T-helper 1 cell (primary cell): ENCODE measurements at places on chromosomes 1 and 21.

DNA sequence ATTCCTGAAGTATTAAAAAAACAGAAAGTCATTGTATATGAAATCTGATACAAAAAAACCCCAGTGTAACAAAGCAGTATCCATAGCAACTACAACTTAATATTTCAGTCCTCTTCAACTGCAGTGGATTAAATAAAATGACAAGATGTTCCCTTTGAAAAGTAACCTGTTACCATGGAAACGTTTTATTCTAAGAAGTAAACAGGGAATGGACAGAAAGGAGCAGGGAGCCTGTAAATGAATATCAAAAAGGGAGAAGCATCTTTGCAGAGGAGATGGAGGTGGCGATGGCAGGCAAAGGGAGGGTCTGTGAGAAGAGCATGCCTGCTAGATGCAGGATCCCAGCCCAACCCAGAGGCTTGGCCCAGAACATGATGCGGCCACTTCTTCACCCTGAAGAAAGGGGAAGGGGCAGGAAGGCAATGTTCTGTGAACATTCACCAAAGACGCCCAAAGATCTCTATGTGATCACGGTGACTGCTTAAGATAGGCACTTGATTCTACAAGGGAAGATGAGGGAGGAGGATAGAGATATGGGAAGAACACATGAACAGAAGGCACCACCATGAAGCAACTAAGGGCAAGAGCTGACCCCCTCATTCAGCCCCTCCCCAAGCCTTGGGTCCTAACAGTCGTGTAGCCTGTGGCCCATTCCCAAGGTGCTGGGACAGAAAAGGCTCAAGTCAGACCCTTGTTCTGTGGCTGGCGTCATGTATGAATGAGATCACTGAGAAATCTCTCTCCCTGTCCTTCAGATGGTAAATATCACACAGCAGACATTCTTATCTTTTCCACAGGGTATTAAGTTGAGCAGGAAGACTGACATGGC, 200.0 kb downstream of the SLC45A1 start:
- DNase-seq, result no peak

DNA sequence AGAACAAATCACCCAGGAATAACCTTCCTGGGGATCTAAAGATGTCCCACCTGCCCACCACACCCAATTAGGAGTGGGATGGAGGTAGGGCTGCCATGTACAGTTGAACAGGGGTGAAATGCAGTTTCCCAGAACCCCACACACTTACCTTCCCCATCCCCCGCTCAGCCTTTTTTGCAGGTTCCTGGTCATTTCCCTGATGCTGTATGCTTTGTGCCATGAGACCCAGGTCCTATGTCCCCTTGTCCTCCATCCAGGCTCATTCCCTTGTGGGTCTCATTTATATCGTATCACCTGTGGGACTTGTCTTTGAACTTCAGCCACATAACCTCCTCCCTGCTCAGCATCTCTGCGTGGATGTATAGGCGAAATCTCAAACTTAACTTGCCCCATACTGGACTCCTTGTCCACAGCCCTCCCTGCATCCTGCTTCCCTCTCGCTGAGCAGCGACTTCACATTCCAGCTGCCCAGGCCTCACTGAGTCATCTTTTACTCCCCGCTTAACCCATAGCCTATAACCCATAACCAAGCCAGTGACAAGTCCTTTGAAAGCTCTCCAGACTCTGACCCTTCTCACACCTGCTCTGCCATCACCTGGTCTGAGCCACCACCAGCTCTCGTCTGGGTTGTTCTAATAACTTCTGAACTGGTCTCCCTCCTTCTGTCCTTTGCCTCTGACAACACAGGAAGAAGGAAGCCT, 4.7 kb downstream of the LDLRAD2 start:
- no peak for DNase-seq

- no peak for DNase-seq
Measured at GRCh38 chr21:27379354-27379753, 412.5 kb upstream of the ADAMTS5 start.

- DNase-seq, result peak; percentile 5
Measured at GRCh38 chr1:51768971-51769588, 109.4 kb downstream of the NRDC start.

DNA sequence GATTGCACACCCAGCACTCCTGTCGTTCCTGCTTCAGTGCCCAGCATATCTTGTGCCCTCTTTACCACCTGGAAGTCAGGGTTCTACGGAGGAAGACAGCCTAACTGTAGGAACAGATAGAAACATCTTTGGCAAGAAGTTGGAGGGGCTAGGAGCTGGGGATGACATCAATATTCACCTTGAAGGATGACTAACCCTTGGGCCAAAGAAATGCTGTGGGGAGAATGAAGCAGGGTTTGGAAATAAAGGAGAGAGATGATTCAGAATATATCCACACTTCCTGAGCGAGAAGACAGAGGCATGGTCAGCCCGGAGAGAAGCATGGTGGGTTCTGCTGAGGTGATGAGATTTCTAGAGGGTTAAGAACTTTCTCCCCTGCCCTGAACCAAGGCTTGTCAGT, 4.6 kb upstream of the NKAIN1 start:
- no peak for DNase-seq

GRCh38 chr1:76229279-76230005, 154.9 kb downstream of the ST6GALNAC3 start:
- no peak for DNase-seq

DNA sequence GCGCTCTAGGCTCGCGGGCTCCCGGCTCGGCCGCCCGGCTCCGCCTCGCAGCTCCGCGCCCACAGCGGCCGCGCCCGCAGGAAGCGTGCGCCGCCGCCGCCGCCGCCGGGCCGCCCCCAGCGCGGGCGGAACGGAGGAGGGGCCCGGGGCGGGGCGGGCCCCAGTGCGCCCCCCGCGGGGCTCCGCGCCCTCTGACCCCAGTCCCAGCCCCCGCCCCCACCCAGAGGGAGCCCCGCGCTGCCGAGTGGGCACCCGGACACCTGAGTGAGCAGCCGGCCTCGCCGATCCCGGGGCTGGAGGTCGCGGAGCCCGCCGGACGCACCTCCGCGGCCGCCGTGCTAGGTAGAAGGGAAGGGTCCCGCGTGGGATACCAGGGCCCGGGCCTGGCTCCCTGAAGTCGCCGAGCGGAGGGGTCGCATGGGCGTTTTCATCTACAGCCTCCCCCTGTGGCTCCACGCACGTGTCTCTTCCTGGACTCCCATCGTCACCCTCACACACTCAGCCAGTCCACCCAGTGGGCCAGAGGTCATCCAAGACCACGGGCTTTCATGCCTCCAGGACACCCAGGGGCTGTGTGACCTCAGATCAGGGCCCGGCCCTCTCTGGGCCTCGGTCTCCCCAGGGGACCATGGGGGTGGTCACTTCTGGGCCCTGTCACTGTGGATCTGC, at the start of gene SDC3:
Gene SDC3, minus strand, starts transcription at position 63 of the 669 bp plus-strand sequence. CDS start 172 bp downstream, outside the sequence.
- DNase-seq, result peak; percentile 21

DNA sequence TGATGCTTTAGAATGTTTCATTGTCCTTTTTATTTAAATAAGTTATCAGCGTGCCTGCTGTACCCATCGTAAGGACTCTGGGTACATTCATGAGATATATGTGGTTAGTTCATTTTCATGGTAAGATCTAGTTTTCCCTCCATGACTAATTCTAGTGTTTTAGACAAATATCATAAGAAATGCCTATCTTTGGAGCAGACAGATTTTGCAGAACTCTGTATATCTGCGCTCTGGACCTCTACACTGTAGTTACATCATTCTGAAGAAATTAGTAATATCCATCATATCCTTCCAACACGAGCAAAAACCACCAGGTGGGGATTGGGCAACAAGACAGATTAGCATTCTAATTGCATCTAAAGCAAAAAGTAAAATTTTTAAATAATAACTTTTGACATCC, 499.2 kb downstream of the SETD4 start:
- DNase-seq, result no peak

DNA sequence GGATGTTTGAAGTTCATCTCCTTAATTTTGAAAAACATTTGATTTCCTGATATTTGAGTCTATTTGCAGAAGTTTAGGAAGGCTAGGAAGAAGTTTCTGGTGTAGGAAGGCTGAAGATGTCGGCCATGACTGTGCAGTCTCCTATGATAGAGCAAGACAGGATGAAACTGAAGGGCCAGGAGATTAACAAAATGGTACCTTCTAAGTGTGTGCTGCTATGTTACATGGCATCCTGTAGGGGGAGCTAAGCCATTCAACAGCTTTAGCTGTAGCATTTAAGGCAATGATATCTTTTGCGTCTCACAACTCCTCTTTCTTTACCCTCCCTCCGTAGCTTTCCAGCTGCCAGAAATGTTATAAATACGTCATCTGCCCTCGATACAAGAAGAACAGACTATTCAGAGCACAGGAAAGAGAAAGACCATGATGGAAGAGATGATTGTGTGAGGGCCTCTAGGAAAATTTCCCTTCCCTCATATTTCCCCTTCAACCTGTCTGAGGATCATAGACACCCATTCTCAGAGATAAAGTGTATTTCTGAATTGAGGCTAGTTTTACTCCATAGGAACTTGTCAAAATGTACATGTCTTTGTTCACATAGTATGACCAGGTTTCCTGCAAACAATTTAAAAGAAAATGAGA, 61.1 kb downstream of the XCL1 start:
- DNase-seq, result no peak

- no peak for DNase-seq
Measured at GRCh38 chr1:227654431-227654830, 80.7 kb downstream of the JMJD4 start.

DNA sequence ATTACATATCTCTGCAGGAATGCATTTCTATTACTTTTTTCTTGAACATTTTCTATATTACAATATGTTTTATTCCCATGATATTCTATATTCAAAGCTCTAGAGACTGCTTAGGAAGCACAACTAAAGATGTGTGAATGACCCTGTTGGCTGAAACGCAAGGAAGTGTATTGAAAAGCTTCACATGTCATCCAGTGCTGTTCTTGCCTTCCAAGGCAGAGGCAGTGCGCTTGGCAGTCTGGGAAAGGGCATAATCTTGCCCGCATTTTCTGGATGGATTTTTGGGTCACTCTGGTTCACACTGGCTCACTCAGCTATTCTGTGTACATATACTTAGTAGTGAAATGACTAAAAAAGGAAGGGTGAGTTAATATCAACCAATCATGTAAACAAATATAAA, 262.4 kb downstream of the PTPRC start:
- DNase-seq, result no peak

- no peak for DNase-seq
Measured at GRCh38 chr21:44375761-44376241, 22.4 kb downstream of the TRPM2 start.

GRCh38 chr1:233719655-233720341, 105.9 kb downstream of the KCNK1 start:
- DNase-seq, result no peak

DNA sequence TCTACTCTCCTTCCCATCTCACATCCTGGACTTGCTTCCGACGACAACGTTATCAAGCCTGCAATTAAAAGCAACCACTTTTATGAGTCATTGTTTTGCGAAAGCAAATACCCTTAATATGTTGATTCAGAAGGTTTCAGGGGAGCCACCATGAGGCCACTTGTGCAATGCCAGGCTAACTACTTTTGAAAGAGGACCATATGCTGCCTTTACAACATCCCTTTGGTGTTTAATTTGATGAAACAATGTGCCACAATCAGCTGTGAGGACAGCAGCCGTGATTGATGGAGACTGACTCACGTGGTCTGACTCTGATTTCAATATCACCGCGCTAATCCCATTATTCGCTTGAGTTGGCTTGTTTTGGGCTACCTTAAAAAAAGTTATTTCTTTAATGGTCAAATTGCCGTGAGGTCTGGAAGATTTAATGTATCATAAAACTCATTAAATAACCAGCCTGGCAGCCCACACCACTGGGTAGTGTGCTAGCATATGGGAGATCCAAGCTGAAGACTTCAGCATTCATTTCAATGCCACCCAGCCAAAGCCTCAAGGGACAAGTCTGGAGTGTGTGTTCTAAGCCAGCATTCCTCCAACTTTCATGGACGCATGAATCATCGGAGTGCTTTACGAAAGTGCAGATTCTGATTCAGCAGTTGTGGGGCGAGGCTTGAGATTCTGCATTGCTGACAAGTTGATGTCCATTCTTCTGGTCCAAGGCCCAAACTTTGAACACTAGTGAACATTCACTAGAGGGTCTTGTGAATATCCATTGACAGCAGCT, 73.3 kb upstream of the PAXBP1 start:
- no peak for DNase-seq

DNA sequence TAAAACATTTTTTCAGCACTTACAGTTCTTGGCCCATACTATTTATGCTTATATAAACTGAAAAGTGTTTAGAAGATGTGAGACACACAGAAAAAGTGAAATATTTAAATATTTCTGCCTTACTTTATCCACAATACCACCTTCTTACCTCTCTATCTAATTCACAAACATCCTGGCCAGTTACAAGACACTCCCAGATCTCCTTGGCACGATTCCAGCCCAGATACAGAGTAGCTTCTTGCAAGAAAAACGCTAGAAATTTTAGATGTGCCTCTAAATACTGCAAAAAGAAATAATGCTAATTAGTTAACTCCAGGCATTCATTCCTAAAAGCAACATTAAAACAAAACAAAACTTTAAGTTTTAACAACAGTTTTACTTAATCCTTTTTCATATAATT, 68.4 kb downstream of the USP24 start:
- DNase-seq, result no peak

GRCh38 chr1:159944623-159945455, 574 bp downstream of the IGSF9 start:
- no peak for DNase-seq

DNA sequence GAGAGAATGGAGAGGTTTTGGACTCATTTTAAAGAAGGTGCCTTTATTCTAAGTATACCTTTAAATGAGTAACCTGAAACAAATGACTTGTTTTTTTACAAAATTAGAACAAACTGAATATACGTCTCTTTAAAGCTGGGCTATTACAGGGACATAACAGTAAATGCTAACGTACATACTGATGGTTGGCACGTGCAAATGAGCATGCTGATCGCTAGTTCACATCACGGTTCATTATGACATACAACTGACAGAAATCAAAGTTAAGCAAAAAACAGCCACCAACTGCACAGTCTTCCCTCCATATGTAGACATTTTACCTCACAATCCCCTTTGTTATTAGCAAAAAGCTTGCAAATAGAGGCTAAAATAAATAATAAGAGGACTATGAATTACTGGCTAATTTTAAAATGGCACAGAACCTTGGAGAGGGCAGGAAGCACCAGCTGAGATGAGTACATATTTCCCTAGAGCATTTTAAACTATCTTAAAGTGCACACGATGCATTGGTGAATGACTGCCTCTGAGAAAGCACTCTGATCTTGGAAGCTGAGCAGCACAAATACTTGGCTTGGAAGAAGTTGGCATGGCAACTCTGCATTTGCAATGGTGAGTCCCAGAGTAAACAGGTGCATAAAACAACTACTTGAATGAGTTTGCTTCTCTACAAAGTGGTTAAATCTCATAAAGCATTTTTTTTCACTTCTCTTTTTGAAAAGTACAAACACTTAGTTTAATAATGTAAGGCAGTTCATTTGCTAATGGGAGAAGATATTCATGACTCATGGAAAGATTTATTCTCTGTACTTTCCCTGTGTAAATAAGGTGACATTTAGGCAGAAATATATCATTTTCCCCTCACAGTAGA, 204.7 kb downstream of the LHX8 start:
- no peak for DNase-seq

GRCh38 chr1:178961331-178961730, 64.4 kb upstream of the FAM20B start:
- DNase-seq, result no peak
